ENCODE measurements at places on chromosomes 3 and 15.
A peak's percentile ranks its signal among the peaks of the same experiment; 100 is the strongest.

DNA sequence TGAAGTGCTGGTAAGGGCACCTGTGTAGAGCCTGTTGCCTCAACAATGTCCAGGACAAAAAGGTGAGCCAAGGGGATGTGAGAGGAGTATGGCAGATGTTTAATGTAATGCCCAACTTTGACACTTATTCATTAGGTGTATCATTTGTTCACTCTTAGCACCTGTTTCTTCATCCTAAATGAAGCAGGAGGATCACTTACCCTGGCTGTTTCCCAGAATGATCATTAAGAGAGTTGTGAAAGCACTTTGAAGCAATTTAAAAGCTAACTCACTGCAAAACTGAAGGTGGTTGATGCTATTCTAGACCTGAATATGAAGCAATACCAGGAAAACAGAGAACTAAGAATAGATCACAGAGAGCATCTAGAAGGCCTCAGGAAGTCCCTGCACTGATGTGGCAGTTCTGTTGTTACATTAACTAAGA, 3.4 kb upstream of the HHLA2 start:
- no peak for DNase-seq

GRCh38 chr3:14991818-14992612, 44.6 kb downstream of the NR2C2 start:
- DNase-seq = peak; percentile 11

DNA sequence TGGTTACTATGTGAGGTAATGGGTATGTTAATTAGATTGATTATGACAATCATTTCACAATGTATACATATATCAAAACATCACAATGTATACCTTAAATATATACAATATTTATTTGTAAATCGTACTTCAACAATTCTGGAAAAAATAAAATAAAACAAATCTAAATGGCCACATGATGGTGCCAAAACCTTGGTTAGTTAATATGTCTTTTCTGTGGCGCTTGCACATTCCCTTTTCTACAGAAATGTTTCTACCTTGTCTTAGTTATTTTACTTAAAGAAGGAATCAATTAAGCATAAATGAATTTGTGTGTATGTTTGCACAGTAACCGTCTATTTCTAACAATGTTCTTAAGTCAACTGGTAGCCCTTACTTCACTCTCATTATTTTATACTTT, 53.4 kb downstream of the OXSM start:
- DNase-seq = no peak

GRCh38 chr15:92623435-92623834, 32.1 kb downstream of the FAM174B start:
- no peak for DNase-seq

DNA sequence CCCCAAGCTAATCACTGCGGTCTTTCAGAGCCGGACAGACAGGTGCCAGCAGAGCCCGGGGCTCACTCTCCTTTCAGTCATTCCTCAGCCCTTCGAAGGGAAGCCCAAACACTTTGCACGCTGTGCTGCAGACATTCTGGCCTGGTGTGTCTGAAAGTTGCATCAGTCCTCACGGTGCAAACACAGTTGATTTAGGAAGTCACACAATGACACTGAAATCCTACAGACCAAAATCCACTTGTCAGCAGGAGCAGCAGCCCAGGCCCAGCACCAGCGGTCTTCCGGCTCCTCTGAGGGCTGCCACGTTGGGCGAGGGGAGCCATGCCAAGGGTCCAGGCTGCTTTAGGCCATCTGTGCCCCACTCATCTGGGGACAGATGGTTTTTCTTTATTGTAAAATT, 61.6 kb downstream of the RGMA start:
- no peak for DNase-seq

DNA sequence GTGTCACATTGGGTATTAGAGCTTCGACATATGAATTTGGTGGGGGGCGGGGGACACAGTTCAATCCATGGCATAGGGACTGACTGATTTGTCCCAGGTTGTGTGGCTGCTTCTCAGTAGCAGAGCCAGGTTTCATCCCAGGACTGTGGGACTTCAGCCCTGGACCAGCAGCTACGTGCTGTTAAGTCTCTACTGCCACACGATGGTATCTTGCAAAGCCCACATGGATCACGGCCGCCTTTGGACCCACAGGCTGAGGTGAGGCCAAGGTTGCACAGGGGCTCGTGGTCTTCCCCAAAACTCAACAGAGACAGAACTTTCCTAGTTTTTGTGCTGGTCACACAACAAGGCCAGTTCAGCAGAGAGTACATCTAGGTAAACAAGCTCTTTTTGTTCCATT, 97.4 kb downstream of the LRRK1 start:
- no peak for DNase-seq

- DNase-seq = no peak
These were observed 393 bp downstream of the ERICH6 start for GRCh38 chr3:150703299-150703755.

- no peak for DNase-seq
These were observed 145.1 kb downstream of the GHSR start for GRCh38 chr3:172303181-172303580.

DNA sequence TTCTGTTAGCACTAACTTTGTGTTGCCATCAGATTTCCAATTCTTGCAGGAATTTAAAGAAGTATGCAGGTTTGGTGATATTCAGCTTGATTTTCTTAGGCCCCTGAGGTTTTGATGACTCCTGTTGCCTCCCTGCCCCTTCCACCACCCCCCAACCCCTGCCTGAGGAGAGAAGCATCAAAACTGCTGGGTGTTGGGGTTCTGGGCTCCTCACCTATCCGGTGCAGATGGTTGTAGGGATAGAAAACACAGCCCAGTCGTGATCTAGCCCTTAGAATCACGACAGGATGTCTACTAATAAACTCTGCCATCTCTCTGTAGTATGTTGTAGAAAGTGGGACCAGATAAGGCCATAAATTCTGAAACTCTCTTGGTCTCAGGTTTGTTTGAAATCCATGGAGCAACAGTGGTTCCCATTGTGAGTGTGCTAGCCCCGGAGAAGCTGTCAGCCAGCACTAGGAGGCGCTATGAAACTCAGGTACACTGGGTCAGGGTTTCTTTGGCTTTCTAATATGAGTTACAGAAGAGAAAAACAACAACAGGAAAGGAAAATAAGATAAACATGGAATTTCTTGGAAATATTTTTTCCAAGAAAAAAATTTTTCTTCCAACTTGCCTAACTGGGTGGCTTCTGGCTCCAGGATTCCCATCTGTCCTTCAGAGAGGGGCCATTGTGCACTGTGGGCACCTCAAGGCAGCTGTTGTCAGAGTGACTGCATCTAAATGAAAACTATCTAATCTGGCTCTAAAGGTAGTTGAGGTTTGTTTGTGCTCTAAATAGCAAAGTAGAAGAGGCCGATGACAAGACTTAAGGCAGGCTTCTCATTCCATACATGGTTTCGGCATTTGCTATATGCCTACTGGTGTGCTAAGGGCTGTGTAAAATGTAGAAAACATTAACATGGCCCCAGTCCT, 8.7 kb downstream of the SRP14 start:
- DNase-seq = no peak

All from HFFc6 (cell line).